ENCODE measurements at places on chromosomes 3 and 15.

GRCh38 chr15:52737720-52738119 is 52.4 kb downstream of the ONECUT1 start:
- no peaks in the 10 kb centered on the region for H3K27me3 ChIP-seq
- H3K27ac ChIP-seq: no peak overlapping the region
- DNase-seq: no peak
- no peaks in the 10 kb centered on the region for H3K4me1 ChIP-seq
- no peak overlapping the region for H3K4me3 ChIP-seq

DNA sequence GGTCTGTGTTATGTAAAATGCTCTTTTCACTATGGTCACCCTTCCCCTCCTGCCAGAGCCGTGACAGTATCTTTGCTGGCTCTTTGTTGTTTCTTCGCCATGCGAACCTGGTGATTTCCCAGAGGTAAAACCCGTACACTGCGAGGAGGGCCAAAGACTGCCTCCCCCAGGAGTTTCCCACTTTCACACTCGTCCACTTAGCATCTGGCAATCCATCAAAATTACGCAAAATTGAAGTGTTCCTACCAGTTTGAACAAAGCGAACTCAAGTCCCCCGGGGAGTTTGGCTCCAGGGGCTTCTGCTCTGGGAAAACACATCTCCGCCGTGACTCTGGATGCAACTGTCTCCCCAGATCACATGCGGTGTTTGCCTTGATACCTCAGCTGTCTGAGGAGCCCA is 239.9 kb downstream of the FAM43A start:
- no peaks in the 10 kb centered on the region for H3K27me3 ChIP-seq
- no peak for DNase-seq
- H3K36me3 ChIP-seq: no peaks in the 10 kb centered on the region
- H3K4me3 ChIP-seq: no peak overlapping the region
- H3K27ac ChIP-seq: no peak overlapping the region

- no peaks in the 10 kb centered on the region for H3K36me3 ChIP-seq
- DNase-seq: no peak
- no peaks in the 10 kb centered on the region for H3K4me1 ChIP-seq
- H3K4me3 ChIP-seq: no peak overlapping the region
Observed at GRCh38 chr3:154973851-154974250, 106.3 kb upstream of the MME start.

DNA sequence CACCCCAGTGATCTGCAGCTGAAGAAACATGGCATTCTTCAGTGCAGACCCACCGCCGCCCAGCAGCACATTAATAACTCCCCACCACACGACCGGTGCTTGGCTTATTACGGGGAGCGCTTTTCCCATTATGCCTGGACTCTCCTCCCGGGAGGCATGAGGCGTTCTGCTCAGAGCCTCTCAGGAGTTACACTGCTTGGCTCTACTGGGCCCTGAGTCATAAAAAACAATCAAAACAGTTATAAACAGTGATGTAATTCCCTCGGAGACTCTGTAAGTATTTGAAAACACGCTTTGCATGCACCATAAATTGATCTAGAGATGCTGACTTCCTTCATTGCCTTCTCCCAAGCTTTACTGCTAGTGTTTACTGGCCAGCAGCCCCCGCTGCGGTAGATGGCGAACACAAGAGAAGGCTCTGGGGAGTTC is 77.1 kb upstream of the SNRPA1 start:
- DNase-seq: no peak
- H3K4me3 ChIP-seq: no peak overlapping the region
- H3K4me1 ChIP-seq: no peaks in the 10 kb centered on the region
- no peak overlapping the region for H3K27ac ChIP-seq
- no peaks in the 10 kb centered on the region for H3K36me3 ChIP-seq

- no peaks in the 10 kb centered on the region for H3K4me1 ChIP-seq
- H3K27me3 ChIP-seq: no peaks in the 10 kb centered on the region
- no peak for DNase-seq
Observed at GRCh38 chr3:32374788-32375595, 16.7 kb upstream of the CMTM7 start.

GRCh38 chr3:121665488-121665887 is 4.8 kb upstream of the HCLS1 start:
- H3K27me3 ChIP-seq: no peaks in the 10 kb centered on the region
- no peak for DNase-seq

GRCh38 chr15:83654379-83655236 is 685 bp downstream of the ADAMTSL3 start:
- DNase-seq: no peak

DNA sequence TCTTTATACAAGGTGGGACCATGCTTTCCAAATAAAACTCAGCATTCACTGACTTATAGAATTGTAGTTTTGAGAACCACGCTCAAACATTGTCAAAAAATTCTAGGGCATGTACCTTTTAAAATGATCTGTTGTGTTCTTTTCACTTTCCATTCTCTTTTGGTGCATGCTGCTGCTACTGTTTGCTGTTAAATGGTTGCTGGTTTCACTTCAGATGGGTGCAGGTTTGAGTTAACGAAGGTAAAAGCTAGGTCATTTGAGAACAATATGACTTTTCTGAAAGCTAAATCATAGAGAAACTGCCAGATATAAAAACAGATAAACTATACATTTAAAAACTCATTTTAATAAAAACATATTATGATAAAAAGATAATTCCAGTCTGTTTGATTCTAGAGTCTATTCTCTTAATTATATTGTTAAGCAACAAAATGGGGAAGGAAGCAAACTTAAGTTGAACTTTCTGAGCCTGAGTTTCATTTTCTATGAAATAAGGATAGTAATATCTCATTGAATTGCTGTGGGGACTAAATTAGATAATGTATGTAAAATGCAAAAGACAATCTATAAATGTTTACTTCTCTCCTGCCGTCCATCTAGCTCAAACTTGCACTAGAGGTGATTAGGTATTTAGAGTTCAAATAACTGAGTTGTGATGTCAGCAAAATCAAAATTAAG is 82.4 kb downstream of the OXSM start:
- no peaks in the 10 kb centered on the region for H3K27me3 ChIP-seq
- H3K27ac ChIP-seq: no peak overlapping the region
- no peaks in the 10 kb centered on the region for H3K36me3 ChIP-seq
- H3K4me1 ChIP-seq: no peaks in the 10 kb centered on the region
- DNase-seq: no peak

DNA sequence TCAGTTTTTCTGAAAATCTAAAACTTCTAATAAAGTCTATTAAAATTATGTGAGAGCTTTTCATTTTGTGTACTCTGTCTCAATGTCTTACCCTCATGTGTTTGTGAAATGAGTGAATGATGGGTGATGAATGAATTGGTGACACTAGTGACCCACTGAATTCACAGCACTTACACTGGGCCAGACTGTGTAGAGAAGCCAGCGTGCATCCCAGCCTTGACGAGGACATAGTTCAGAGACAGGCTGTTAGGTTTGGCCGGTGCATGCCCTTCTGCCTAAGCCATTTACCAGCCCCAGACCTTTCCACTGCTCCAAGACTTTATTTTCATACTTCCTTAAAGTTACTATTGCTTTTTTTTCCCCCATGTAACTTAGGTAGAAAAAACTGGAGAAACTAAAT is 38.8 kb downstream of the FBXO22 start:
- DNase-seq: no peak
- no peaks in the 10 kb centered on the region for H3K27me3 ChIP-seq
- H3K4me3 ChIP-seq: no peak overlapping the region
- no peaks in the 10 kb centered on the region for H3K36me3 ChIP-seq

DNA sequence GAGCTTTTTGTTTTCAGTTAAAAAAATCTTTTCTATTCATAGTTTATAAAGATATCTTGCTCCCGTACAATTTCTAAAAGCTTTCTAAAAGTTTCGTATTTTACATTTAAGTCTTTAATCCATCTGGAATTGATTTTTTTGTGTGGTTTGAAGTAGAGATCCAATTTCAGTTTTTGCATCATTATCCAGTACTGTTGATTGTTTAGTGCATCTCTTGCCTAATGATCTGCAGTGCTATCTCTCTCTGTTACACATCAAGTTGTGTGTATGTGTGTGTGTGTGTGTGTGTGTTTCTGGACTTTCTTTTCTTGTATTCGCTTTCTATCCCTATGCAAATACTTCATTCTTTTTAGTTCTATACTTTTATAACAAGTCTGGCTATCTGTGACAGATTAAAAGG is 605.8 kb upstream of the DPPA4 start:
- H3K27me3 ChIP-seq: no peaks in the 10 kb centered on the region
- no peak overlapping the region for H3K27ac ChIP-seq
- no peak overlapping the region for H3K4me3 ChIP-seq
- no peak for DNase-seq
- H3K36me3 ChIP-seq: no peaks in the 10 kb centered on the region
- no peaks in the 10 kb centered on the region for H3K4me1 ChIP-seq

DNA sequence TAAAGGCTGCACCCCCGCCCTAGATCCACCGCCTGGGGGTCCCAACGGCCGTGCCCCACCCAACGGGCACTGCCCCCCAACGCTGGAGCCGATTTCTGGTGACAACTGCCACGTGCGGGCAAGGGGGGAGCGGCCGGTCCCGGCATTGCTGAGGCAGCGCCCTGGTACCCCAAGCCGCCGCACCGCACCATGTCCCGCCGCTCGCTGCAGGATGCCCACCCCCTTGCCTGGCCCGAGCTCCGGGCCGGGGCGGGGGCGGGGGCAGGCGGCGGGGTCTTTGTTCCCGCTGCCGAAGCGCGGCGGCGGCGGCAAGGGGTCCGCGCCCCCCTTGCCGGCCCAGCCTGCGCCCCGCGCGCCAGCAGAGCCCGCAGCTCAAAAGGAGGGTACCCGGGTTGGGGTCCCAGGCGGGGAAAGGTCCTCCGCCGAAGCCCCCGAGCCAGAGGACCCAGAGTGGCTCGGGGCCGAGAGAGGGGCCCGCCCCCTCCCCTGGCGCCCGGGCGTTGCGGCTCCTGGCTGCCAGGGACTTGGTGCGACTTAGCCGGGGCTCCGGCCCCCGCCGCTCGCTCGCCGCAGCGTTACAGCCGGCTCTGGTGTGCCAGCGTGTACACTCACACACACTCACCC is 678 bp downstream of the SEMA7A start:
- no peak for DNase-seq
- peak overlapping the region; percentile 57 for H3K4me3 ChIP-seq
- no peak overlapping the region for H3K27ac ChIP-seq
- H3K4me1 ChIP-seq: peaks cover 8% of the 10 kb centered on the region

- no peak overlapping the region for H3K4me3 ChIP-seq
- no peaks in the 10 kb centered on the region for H3K4me1 ChIP-seq
- DNase-seq: no peak
- H3K36me3 ChIP-seq: no peaks in the 10 kb centered on the region
Observed at GRCh38 chr3:4067893-4068292, 235.3 kb upstream of the SETMAR start.

GRCh38 chr3:127960421-127960965 is 45.5 kb downstream of the KBTBD12 start:
- no peaks in the 10 kb centered on the region for H3K36me3 ChIP-seq
- no peak overlapping the region for H3K27ac ChIP-seq
- H3K27me3 ChIP-seq: no peaks in the 10 kb centered on the region
- no peaks in the 10 kb centered on the region for H3K4me1 ChIP-seq

GRCh38 chr15:94327356-94327936 is 96.1 kb downstream of the MCTP2 start:
- no peak for DNase-seq
- no peak overlapping the region for H3K27ac ChIP-seq
- no peak overlapping the region for H3K4me3 ChIP-seq
- no peaks in the 10 kb centered on the region for H3K36me3 ChIP-seq
- H3K27me3 ChIP-seq: no peaks in the 10 kb centered on the region

DNA sequence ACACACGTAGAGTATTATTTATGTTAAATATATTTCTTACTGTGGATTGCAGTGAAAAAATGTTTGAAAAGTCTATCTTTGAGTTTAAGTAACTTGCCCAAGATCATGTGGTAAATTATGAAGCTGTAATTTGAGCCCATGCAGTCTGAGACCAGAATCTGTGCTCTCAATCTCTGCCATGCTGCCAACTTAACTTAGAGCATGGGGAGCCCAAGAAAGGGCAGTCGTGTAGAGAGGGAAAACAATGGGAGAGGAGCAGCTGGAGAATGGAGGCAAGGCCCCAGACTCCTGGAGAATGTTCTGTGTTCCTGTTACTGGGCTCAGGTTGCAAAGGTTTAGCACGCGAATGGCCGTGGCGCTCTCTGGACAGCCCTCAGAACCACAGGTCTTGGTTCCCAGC is 311.6 kb upstream of the RASGRP1 start:
- no peak overlapping the region for H3K4me3 ChIP-seq
- no peaks in the 10 kb centered on the region for H3K4me1 ChIP-seq
- DNase-seq: no peak
- H3K36me3 ChIP-seq: no peaks in the 10 kb centered on the region
- H3K27me3 ChIP-seq: no peaks in the 10 kb centered on the region

DNA sequence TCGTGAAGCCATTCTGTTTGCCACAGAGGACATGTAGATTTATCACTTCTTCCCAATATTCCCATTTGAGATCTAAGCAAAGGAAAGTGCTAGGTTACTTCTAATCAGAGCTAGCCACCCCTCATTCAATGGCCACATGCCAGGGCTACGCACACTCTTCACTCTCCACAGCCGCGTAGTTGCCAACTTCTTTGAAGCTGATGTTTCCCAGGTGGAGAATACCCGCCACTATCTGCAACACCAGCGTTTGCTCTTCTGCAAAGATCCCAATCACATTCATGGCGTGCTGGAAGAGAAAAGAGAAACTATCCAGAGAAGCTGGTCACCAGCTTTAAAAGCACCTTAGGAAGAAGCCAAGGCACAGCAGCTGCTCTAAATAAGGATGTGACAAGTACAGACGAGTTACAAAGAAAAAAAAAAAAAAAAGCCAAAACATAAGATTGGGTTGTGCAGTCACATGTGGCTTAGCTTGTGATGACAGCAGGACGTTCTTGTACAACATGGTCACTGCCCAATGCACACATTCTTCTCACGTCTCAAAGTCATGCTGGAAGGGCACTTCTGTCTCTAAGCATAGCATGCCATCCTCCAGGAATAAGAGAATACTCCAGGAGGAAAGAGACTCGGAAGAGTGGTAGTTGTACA is 16.4 kb downstream of the LDHAL6B start:
- H3K27me3 ChIP-seq: no peaks in the 10 kb centered on the region
- no peaks in the 10 kb centered on the region for H3K36me3 ChIP-seq
- no peak overlapping the region for H3K27ac ChIP-seq
- H3K4me1 ChIP-seq: no peaks in the 10 kb centered on the region
- no peak for DNase-seq
- no peak overlapping the region for H3K4me3 ChIP-seq

DNA sequence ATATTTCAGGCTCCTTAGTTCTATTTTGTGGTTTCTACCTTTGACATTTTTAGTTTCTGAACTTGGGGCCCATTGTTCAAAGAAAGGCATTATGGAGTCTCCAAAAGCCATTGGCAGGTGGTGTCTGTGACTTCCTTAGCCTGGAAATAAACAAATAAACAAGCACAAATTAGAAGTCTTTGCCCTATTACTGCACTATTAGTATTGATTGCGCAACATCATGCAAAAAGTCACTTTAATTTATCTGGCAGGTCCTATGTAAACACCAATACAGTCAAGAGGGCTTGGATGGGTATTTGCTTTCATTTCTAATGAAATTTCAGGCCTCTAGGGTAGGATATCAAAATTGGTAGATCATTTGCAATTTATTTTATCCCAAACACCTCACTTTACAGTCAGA is 85.6 kb downstream of the LPP start:
- peak overlapping the region; percentile 9 for H3K27ac ChIP-seq
- H3K27me3 ChIP-seq: no peaks in the 10 kb centered on the region
- DNase-seq: no peak
- H3K36me3 ChIP-seq: no peaks in the 10 kb centered on the region
- peaks cover 7% of the 10 kb centered on the region for H3K4me1 ChIP-seq
- no peak overlapping the region for H3K4me3 ChIP-seq
